ENCODE measurements at places on chromosomes 11 and 22.

DNA sequence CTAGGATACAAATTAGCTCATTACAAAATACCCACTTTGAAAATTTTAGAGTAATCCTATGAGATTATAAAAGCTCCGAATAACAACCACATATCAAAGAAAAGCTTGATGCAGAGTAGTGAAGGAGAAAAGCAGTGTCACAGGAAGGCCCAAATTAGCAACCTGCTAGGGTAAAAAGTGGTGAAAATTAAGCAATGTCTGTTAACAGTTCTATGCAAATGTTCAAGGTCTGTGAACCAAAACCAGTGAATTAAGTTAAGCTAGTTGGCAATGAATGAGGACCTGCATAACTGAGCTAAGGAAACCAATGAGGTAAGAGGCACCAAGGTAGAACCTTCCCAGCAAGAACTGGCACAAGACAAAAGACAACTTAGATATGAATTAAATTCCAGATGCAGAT lies 29.6 kb downstream of the PRDM10 start:
- DNase-seq, result peak; percentile 15

GRCh38 chr11:130608287-130608686 lies 159.8 kb downstream of the ADAMTS15 start:
- DNase-seq, result no peak

- no peak for DNase-seq
Observed at GRCh38 chr22:31075961-31076360, 5.2 kb upstream of the SMTN start.

DNA sequence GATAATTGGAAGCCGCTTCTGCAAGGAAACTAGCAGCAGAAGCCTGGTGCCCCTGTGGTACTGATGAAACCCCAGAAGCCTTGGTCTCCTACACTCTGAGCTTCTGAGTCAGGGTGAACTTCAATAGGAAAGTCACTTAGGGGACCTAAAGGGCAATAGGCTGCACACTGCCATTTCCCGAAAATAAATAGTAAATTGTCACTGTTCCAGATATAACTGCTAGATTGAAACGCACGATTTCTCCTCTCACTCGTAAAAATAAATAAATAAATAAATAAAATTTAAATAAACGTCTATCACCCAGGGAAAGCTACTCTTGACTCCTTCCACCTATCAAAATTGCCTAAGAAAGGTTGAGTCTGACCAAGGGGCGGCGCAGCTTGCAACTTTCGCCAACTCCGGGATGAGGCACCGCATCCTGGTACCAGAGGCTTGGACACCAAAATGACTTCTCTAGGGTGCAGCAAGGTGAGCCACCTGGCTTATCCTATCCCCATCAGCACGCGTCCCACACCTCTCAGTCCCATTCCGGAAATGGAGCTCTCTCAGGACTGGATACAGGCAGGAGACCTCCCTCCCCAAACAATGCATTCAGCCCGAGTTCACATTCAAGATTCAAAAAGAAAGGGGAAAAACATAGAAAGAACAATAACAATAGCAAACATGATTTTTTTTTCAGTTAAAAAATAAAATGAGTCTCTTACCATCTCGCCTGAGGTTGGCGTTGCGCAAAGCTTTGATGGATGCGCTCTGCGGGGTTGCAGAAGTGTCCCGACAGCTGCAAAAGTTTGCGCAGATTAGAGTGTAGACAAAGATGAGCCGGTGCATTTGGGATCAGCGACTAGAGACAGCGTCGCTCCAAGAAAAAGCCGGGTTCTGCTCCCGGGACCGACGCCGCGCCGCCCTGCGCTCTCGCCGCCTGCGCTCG lies 583 bp downstream of the PDGFD start:
- no peak for DNase-seq

DNA sequence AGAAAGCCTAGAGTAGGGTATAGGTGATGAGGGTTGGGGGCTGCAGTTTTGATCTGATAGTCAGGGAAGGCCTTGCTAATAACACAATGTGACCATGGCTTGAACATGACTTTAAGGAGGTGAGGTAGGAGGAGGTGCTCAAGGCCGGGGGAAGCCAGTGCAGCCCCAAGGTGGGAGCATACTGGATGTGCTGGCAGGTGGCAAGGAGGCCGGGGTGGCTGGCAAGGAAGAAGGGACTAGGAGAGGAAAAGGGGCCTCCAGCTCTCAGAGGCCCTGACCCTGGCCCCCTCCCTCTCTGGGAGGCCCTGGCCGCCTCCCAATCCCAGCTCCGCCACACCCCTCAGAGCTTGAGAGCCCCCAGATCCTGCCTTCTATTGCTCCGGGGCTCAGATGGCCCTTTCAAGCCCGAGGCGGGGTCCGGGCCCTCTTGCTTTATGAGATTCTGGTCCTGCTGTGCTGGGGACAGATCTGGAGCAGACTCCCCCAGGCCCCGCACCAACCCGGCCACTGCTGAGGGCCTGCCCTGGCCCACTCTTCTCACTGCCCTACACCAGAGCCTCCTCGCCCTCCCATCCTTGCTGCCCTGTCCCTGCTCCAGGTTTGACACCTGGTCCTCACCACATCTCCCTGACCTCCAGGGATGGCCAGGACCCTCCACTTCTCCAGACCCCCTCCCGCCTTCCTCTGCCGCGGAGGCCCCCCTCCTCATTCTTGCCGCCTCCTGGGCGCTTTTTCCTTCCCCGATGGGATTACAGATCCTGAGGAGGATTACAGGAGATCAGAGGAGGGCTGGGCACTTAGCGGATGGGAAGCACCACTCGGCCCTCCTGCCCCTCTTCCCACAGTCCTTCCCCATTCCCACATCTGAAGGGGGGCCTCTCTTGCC lies 1.8 kb downstream of the PITPNM1 start:
- no peak for DNase-seq
